ENCODE measurements at places on chromosomes 1 and 21.

- DNase-seq, result no peak
Observed at GRCh38 chr1:224217655-224218623, 34.9 kb downstream of the DEGS1 start.

DNA sequence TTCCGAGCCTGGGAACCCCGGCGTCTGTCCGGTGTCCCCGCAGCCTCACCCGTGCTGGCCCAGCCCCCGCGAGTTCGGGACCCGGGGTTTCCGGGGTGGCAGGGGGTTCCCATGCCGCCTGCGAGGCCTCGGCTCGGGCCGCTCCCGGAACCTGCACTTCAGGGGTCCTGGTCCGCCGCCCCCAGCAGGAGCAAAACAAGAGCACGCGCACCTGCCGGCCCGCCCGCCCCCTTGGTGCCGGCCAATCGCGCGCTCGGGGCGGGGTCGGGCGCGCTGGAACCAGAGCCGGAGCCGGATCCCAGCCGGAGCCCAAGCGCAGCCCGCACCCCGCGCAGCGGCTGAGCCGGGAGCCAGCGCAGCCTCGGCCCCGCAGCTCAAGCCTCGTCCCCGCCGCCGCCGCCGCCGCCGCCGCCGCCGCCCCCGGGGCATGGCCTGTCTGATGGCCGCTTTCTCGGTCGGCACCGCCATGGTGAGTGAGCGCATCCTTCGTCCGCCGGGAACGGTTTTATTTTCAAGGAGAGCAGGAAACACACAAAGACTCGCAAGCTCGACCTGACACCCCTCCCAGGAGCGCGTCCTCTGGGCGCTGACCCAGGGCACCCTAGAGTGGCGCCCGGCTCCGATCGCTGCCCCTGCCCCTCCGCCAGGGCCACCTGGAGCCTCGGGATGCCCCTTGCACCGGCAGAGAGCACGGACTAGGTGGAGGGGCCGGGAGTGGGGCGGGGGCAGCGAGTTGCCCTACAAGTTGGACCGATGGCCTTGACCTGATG, at the start of gene ABCG1:
Gene ABCG1 (plus strand): TSS at position 305 of the 770 bp plus-strand sequence. CDS start 123 bp downstream, at position 428.
- DNase-seq, result peak; percentile 14

DNA sequence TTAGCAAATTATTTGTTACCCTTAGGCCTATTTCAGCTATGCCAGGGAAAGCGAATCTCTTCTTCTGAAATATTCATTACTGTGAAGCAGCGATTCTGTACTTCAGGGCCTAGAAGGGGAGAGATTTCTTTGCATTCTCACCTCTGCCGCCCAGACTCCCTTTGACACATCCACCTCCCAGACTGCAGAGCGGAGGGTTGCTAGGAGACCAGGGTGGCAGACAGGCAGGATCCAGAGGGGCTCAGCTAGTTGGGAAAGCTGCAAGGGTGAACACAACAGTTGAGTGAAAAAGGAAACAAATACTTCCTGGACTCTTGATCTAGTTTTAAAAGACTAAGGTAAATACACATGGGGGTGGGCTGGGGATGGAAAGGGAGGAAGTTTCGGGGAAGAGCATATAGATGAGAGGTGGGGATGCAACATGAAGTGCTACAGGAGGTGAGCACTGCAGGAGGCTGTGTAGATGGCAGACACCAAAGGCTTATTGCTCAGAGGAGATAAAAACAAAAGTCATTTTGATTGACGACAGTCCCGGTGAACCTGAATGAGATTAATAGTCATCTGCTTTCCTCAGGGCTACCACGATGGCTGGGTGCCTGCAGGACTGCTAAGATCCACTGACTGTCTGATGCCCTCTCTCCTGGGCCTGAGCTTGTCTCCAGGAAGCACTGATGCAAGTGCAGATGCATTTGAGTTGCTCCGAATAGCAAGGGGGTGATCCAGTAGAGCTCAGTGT, 26.4 kb upstream of the RAB3GAP2 start:
- no peak for DNase-seq

GRCh38 chr1:192880231-192880630, 71.4 kb downstream of the RGS2 start:
- peak; percentile 19 for DNase-seq

- peak; percentile 8 for DNase-seq
Observed at GRCh38 chr1:166974647-166975345, 544 bp downstream of the ILDR2 start.

DNA sequence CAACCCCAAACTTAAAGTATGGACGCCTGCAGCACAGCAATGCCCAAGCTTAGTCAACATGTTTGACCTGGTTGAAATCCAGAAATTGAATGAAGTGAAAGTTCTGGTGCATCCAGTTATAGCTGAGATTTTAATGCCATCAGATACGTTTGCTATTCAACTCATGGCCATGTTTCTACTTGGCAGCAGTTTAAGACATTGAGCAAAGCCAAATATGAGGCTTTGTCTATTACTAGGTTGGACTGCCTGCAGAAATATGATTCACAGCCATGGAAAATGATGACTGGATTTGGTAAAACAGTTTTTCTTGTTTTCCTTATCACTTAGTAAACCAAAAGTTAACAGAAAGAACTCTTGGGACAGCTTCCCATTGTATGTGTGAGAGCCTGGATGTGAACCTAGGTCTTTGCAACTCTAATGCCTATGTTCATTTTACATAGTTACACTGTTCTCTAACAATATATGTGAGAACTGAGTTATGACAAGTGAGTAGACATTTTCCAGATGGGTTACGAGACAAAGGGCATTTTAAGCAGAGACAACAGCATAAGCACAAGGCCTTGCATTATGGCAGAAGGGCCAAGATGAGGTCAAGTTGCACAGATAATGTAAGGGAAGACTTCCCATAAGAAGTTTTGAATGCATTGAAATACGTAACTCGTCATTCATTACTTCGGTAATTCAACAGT, 32.4 kb upstream of the MYSM1 start:
- peak; percentile 54 for DNase-seq

All from lung (tissue), 17 donors.